ENCODE measurements at places on chromosomes 3 and 15.

GRCh38 chr3:17928502-17929145, 186.2 kb upstream of the TBC1D5 start:
- no peak for DNase-seq

DNA sequence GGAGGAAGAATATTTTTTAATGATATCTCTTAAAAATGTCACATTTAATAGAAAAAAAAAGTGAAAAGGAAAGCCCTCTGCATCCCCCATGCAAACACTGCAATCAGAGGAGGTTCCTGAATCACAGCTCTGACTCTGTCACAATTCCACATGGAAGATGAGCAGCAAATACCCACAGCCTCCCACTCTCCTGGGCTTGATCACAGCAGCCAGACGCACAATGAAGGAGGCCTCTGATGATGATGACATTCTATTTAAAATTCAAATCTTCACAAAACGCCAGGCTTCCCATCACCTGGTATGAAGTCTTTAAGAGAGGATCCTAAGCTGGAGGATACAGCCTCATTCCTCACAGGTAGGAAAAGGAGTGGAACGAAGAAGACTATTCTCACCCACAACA, 9.1 kb upstream of the DIS3L start:
- DNase-seq, result no peak

DNA sequence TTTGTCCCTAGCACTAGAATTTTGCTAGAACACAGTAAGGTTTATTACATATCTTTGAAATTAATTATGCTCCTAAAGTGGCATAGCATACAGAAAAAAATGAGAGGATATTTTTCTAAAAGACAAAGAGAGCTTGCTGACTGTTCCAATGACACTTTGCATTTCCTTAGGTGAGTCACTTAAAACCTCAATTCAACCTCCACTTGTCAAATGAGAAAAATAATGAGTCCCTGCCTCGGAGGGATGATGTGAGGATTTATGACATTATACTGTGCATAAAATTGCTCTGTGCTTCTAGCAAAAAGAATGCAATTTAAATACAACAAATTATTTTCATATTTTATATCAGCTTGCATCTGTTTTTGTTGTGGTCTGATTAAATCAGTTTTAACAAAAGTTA, 1417.0 kb upstream of the ALCAM start:
- DNase-seq, result no peak

DNA sequence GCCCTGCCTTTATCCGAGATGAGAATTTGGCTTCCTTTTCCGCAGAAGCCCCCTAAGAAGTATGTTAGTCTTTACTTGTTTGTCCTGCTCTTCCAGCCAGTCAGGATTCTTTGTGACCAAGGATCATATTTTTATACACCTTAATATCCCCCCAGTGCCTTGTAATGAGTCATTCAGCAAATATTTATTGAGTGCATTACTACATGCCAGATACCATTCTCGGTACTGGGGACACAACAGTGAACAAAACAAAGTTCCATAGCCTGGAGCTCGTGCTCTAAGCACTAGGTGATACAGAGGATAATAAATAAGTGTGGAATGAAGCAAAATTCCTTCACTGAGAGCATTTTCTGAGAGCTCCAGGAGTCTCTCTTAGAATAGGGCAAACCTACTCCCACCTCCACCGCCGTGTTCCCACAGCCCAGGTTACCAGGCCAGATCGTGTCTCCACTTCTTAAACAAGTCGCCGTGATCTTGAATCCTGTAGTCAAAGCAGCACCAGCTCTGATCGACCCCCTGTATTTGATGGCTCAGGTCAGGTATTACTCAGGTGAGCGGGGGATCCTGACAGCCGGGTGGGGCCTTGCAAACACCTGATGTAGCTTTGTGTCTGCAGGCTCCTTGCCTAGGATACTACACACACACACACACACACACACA, 18.5 kb downstream of the TTC21A start:
- DNase-seq, result no peak

DNA sequence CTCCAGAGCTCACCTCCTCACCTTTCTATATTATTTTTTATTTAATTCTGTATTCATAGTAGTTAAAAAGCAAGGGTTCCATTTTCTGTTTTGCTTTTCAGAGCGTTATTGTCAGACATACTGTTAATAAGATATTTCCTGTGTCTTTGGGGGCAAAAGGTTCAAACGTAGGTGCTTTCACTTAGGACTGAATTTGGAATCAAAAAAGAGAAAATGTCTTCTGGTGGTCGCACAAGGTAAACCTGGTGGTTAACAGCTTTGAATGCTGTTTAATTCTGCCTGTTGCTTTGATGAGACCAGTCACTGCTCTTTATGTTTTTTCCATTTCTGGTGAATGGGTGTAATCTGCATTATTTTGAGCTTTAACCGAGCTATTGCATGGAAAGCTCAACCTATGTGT, 212.5 kb downstream of the TCF12 start:
- no peak for DNase-seq

DNA sequence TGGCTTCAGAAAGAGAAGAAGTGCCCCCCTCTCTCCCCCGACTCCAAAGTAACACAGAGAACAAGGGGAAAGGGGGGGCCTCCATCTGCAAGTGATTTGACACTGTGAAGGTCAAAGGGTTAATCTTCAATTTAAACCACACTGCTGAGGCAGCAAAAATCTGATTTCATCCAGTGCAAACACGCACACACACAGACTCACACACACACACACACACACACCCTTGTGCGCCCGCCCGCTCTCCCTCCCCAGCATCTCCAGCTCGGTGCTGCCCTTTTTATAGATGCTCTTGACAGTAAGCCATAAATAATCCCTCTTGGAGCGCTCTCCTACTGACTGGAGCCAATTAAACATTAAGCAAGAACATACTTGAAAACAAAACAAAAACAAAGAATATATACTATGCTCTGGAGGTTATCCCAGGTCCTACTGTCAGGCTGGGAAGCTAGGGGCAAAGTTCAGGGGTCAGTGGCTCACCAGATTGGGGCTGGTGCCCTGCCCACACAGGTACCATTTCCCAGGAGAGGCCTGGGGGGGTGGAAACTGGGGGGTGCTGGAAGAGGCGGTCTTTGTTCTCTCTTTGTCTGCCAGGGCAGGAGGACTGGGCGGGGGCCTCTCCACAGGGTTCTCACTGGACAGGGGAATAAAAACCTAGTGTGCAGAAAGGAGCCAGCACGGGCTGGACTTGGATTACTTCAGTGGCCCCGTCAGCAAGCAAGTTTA, 16.3 kb downstream of the BMF start:
- DNase-seq, result no peak

DNA sequence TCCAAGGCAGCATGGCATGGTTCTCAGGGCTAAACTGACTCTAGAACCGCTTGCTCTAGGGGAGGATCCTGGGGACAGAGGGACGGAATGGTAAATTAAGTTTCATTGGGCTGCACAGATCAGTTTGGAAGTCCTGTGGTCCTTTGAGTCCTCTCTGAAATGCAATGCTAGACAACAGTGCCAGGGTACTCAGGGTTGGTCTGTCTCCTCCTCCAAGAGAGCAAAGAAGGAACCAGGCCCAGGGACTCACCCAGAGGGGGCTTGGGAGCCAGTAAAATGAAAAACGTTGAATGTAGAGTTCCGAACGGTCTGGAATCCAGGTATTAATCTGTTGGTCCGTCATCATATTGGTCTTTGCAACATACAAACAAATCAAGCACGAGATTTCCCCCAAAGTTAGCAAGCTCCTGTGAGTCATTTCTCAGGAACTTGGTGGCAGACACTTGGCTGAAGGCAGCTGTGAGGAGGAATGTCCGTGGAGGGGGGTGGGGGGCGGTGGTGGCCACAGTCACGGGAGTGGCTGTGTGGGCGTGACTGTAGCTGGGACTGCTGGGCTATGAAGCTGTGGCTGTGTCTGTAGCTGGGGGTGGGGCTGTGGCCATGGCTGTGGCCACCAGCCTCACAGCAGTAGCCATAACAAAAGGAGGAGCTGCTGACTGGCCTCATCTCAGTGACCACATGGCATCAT, 361.0 kb downstream of the SHQ1 start:
- no peak for DNase-seq

GRCh38 chr3:122272879-122273278, 52.2 kb upstream of the CSTA start:
- DNase-seq, result no peak

DNA sequence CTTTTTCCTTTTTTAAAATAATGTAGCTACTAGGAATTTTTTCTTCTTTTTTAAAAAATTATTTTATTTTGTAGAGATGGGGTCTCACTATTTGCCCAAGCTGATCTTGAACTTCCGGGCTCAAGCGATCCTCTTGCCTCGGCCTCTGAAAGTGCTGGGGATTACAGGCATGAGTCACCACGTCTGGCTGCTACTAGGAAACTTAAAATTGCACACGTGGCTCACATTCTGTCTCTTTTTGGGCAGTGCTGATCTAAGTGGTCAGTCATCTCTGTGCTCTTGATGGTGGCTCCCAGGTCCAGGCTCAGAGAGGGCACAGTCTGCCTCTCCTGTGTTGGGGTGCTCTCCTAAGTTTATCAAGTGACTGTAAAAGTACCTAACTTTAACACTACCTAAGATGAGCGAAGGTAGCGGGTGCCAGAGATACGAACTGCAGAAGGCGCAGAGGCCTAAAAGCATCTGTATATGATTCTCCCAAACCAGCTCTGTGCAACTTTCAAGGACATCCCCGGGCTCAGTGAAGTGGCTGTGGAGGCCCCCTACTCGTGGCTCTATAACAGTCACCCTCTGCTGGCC, 52.9 kb upstream of the SEC13 start:
- DNase-seq, result no peak

DNA sequence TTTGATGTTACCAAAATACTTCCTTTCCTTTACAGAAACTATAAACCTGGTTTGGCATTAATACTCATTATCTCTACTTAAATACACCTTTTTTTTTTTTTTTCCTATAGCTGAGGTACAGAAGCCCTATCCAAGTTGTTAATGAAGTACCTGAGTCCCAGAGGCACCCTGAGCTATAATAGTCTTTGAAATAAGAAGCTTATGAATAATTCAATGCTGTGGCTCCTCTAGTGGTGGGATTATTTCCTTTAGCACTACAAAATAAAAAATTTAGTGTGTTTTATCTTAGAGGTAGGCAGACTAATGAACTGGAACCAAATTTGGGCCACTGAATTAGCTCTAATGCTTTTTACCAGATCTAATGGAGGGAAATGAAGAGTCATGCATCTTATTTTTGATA, 611.9 kb downstream of the EDEM1 start:
- DNase-seq, result no peak

- DNase-seq, result no peak
These were observed 3.8 kb upstream of the KATNBL1 start for GRCh38 chr15:34213690-34214089.

GRCh38 chr15:89591834-89592233, 16.6 kb downstream of the TICRR start:
- DNase-seq, result no peak

DNA sequence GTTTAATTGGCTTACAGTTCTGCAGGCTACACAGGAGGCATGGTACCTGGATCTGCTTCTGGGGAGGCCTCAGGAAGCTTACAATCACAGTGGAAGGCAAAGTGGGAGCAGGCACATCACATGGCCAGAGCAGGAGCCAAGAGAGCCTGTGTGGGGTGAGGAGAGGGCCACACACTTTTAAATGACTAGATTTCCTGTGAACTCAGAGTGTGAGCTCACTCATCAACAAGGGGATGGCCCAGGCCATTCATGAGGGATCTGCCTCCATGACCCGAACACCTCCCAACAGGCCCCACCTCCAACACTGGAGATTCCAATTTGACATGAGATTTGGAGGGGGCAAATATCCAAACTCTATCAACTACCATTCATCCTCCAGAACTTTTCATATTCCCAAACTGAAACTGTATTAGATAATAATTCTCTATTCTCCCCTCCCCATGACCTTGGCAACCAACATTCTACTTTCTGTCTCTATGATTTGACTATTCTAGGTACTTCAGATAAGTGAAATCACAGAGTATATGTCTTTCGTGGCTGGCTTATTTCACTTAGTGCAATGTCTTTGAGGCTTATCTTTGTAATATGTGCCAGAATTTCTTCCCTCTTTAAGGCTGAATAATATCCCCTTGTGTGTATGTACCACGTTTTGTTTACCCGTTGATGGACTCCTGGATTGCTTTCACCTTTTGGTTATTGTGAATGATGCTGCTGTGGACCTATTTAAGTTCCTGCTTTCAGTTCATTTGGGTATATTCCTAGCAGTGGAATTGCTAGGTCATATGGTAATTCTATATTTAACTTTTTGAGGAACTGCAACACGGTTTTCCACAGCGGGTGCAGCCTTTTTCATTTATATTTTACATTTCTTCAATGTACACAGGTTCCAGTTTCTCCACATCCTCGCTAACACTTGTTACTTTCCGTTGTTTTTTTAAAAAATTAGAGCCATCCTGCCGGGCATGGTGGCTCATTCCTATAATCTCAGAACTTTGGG, 43.8 kb downstream of the TKT start:
- no peak for DNase-seq

DNA sequence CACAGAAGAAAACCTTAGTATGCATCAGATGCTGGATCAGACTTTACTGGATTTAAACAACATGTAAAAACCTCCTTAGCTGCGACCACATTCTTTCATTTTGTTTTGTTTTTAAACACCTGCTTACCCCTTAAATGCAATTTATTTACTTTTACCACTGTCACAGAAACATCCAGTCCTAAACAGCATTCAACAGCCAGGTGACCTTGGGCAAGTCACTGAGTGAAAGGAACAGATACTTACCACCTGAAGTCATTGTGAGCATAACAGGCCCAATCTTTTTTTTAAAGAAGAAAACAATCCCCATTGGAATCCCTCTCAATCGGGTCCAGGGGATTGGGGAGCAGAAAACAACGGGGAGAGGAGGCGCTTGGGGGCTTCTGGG, 390 bp downstream of the STARD5 start:
- no peak for DNase-seq

DNA sequence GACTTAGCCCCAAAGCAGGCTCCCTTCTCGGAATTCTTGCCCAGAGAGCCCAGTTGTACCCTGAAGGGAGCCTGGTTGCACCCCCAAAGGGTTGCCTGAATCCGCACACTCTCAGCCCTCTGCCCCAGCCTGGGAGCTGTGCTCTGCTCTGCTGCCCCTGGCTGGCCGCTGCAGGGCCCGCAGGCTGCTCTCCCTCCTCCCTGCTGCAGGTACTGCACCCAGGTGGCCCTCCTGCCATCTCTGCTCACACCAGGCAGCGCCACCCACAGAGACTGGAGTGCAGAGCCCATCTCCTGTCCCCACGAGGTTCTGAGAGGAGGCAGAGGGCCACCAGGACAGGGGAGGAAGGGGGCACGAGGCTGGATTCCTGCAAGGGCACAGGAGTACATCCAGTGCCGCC, 134.2 kb upstream of the NSMCE3 start:
- no peak for DNase-seq

GRCh38 chr15:41546851-41547786, 3.1 kb upstream of the RPAP1 start:
- no peak for DNase-seq

All from endothelial cell (in vitro differentiated cells).